ENCODE measurements at places on chromosomes 16 and 17.

DNA sequence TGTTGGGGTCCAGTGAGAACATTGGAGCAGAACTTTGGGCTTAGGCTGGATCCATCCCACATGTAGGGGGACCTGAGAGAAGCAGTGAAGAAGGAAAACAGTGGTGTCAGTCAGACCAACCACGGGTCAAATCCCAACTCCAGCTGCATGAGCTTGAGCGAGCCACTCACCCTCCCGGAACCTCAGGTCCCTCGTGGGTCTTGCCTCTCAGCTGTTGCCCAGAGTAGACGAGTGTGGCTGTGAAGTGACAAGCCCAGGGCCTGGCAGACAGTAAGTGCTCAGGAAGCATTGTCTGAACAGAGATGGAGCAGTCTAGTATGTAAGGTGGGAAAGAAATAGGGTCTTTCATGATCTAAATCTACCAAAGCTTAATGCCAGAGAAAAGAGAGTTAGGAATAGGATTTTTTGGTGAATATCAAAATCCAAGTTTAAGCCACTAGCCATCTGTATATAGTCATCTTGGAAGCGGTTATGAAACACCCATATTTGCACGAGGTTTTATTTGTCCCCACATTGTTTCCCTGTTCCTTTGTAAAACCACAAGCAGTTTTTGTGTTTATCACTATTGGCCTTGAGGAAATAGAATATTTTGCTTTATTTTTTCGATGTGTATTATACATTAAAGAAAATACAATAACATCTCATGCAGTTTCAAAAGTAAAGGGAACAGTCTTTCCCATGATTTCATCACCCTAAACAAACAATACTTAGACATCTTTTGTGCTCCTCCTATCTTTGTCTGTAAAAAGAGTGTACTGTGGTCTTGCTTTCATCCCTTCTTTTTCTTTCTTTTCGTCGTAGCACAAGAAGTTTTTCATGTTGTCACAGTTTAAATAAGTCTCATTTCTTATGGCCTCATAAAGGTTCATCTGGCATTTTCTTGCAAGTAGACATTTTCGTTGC lies 112.0 kb downstream of the CLEC16A start:
- DNase-seq = no peak

DNA sequence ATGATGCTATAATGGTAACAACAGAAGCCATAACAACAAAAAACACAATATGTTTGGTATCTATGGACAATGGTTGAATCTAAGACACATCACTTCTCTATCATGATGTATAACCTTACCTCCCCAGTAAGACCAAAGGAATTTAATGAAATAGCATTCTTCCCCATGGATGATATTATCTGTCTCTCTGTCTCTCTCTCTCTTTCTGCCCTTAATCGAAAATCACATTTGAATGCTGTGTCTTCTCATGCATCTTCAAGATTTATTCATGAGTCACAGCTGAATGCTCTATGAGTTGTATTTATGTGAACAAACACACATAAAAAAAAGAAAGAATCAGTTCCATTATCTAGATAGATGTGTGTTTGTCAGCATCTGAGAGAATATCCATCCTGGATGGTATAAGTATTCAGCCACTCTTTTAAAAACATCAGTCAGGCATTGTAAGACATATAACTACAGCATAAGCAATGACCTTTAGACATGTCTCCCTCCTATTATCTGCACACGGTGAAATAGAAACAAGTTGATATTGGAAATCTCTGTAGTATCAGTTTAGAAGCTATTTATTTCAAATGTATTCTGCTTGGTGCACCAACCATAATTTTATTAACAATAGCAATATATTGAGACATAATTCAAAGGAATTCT lies 433.3 kb downstream of the TOX3 start:
- no peak for DNase-seq

GRCh38 chr16:74731853-74732477 lies 31.3 kb upstream of the MLKL start:
- DNase-seq = no peak

DNA sequence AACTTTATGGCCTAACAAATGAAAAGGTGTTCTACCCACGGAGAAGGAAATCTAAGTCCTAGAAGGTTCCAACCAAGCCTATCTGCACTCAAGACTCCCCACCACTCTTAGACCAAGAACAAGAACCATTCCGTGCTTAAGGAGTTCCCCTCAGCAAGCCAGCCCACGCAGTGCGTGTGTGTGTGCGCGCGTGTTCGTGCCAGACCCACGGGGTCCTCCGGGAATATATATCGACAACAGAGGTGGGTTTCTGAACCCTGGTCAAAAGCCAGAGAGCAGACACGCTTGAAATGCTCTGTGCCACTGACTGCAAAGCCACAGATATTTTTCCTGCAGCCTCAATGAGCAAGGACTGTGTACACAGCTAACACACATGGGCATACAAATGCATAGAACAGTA lies 70.7 kb downstream of the SLC39A11 start:
- DNase-seq = no peak

DNA sequence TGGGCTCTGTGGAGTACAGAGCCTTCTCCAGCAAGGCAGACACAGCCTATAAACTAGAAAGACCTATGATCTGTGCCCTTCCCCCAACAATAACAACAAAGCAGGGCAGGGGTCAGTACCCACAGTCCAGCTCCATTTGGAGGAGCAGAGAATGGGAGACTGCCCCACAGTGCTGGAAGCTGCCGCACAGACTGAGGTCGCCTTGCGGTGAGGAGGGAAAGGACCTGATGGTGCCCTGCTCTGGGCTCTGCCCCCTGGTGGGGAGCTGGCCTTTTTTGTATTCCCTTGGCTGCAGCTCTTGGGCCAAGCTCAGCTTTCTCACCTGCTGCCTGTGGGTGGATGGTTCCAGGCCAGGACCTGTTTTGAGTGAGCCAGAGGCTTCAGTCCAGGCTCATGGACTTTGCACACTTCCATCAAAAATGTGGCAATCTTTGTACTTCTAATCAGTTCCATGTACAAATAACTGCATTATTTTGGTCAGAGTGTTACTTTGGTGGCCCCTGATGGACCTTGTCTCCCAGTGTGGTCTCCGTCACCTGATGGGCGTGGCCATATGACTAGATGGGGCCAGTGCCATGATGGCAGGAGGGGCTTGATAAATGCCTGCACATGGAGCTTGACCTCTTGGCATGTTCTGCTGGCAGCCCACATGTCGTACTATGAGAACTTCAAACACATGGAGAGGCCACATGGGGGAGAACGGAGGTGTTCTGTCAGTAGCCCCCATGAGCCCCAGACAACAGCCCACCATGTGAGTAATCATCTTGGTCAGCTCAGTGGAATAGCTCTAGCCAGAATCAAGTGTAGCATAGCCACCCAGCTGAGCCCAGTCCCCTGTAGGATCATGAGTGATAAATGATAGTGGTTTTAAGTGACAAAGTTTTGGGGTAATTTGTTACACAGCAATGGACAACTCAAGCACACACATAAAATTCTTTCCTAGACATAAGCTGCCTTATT lies 24.2 kb downstream of the B9D1 start:
- peak; percentile 58 for DNase-seq

- DNase-seq = no peak
Measured at GRCh38 chr16:85396879-85397871, 215.9 kb upstream of the GSE1 start.

GRCh38 chr16:4360538-4361021 lies 9.5 kb upstream of the PAM16 start:
- DNase-seq = no peak

GRCh38 chr16:60363566-60363965 lies 1629.5 kb upstream of the GOT2 start:
- DNase-seq = no peak

DNA sequence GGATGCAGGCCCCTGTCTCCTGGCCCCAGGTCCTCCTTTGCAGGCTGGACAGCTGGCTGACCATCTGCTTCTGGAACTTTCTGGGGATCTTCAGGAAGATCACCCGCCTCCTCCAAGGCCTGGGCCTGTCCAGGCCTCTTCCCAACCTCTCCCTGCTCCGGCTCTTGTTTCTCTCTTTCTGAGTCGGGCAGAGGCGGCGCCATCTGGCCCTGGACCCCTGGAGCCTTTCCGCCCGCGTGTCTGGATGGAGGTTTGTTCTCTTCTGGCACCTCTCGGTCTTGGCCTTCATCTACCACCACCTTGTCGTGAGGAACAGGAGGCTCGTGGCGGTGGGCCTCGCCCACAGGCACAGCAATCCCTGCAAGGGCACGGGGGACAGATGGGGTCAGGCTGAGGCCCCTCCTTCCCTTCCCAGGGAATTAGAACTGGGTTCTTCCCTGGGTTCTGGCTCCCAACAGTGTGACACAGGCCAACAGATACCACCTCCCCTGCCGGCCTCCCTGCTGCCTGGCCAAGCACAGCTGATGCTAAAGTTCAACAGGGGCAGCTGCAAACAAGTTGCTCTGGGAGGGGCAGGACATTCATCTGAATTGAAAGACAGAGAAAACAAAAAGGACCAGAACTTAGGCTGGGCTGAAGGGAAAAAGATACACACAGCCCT lies 13.3 kb downstream of the NDUFAF8 start:
- DNase-seq = no peak

DNA sequence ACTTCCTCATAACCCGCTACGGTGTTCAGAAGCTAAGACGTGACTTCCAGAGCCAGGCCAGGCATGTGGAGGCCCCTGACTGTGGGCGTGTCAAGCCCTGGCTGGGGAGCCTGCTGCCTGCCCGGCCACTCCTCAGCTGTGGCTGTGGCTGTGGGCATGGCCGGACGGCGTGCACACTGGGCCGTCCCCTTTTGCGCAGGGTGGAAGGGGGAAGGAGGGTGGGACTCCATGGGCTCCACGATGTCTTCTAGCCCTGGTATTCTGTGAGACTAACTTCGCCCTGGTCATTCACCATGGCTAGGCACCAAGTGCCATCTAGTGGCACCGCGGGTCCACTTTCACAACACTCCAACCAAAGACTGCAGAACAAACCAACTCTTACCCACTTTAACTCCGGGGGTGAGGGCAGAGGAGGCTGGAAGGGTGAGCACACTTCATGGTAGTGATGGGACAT lies 67.9 kb downstream of the N4BP1 start:
- no peak for DNase-seq

GRCh38 chr17:45088741-45089140 lies 27.6 kb downstream of the NMT1 start:
- DNase-seq = no peak

- DNase-seq = no peak
Measured at GRCh38 chr16:57367116-57367752, 5.1 kb upstream of the CX3CL1 start.

DNA sequence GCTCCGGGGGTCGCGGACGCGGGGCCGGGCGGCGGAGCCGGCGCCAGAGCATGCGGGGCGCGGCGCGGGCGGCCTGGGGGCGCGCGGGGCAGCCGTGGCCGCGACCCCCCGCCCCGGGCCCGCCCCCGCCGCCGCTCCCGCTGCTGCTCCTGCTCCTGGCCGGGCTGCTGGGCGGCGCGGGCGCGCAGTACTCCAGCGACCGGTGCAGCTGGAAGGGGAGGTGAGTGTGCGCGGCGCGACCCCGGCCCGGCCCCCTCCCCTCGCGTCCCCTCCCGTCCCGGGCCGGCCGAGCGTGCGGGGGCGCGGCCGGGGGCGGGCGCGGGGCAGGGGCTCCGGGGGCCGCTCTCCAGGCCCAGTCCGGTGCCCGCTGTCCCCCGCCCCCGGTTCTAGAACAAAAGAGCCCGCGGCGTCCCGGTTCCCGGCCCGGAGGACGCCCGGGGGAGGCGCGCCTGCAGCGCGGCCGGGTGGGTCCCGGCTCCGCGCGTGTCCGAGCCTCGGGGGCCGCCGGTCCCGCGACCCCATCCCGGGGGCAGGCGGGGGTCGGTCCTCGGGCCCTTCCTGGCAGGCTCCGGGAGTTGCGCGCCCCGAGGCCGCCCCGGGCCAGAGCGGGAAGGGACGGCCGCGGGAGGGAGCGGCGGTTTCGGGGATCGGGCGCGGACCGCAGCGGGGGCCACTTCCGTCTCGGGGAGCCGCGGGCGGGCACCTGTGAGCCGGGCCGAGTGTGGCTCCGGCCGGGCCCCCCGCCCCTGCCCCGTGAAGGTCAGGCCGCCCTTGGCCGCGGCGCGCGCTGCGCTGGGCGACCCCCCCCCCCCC lies 563 bp downstream of the METRNL start:
- no peak for DNase-seq

DNA sequence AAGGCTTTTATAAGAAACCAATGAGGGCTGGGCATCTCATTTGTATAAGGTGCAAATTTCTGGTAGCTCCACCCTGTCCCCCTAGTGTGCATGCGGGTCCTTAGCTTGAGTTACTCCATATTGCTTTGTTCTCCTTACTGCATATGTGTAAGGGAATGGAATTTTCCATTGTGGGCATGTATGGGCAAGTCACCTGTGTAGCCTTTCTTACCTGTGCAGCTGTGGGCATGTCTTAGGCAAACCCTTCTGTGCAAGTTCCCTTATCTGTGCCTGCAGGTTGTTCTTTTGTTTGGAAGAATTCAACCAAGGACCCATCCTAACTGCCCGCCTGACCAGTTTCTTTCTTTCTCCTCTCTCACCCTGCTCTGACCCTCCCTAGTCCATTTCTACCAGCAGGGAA lies 122.8 kb upstream of the HS3ST4 start:
- DNase-seq = no peak

GRCh38 chr17:45686250-45686649 lies 97.9 kb upstream of the CRHR1 start:
- no peak for DNase-seq

- DNase-seq = no peak
Measured at GRCh38 chr17:33290253-33290652, 2.8 kb downstream of the ASIC2 start.

DNA sequence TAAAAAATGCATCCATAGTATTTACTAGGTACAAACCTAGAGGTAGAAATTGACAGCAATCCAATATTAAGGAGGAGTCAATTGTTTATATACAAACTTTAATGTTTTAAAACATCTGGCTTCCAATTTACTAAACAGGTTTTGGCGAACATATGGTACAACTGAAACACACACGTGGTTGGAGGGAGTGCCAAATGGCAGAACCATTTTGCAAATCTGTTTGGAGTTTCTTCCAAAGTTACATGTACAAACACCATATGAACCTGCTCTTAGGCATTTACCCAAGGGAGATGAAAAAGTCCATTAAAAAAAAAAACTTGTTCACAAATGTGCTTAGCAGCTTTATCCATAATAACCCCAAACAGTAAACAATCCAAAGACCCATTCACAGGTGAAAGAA lies 159.8 kb upstream of the MYOCD start:
- DNase-seq = no peak

DNA sequence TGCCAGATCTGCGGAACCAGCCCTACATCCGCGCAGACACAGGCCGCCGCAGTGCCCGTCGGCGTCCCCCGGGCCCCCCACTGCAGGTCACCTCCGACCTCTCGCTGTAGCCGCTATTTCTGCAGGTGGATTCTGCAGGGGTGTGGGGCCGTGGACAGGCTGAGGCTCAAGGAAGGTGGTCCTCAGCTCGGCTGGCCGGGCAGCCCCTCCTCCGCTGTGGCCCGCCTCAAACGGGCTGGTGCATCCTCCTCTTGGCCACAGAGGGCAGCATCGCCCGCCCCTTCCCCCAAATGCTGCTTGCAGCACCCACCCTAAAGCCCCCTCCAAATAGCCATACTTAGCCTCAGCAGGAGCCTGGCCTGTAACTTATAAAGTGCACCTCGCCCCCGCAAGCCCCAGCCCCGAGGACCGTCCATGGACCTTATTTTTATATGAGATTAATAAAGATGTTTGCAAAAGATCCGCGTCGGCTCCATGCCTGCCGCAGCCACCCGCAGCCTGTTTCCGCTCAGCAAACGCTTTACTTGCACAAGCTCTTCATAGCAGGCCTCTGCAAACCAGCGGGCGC lies 14.9 kb downstream of the SPATA32 start:
- DNase-seq = no peak
